Pulmonary artery endothelial cell (primary cell): ENCODE measurements at places on chromosomes 3 and 15.
A peak's percentile ranks its signal among the peaks of the same experiment; 100 is the strongest.

DNA sequence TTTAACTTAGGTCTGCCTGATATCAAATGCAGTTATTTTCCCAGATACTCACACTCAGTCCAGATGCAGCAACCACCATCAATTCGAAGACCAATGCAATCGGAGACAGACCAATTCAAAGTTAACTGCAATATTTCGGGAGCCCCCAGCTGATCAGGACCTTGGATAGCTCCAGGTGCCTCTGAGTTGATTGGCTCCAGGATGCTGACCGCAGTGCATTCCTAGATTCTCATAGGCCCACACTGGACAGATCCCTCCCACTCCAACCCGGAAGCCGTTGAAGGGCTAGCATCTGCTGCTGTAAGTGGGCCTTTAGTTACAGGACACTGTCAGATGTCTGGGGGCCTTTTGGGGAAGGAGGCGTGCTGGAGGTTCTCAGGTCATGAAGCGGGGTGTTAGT is 89.5 kb upstream of the ATP2B2 start:
- peak; percentile 22 for DNase-seq

DNA sequence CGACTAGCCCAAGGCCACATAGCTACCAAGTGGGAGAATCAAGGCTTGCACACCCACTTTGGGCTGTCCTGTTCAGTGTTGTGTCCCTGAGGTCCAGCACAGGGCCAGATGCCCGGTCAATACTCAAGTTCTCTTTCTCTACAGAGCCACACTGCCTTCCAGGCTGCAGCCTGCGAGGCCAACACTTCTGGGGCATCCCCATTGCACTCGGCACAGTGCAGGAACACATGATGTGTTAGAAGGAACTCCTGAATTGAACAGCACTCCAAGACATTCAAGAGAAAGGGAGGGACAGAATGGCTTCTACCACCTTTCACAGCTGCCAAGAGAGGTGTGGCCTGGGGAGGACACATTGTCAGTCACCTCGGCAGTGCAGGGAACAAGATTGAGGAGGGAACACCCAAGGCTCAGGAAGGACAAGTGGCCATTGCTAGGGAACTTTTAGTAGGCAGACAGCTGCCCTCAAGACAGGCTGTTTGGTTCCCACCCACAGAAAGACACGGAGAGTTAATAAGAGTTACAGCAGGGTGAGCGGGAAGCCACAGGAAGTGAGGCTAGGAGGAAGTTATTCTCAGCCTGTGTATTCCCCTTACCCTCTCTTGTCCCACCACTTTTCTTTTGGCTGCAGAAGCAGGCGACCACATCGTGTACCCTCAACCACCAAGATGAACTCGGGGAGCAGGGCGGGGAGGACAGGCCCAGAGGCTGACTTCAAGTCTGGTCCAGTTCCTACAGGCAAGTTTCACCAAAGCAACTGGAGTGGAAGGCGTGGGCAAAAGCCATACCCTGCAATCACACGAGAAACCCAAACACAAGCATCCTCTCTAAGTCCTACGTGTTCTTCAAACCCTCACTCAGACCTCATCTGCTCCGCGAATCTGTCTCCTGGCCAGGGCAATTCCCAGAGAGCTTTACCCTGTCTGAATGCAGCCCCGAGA is 69.4 kb downstream of the SRGAP3 start:
- DNase-seq, result no peak

GRCh38 chr3:127014536-127015281 is 31.8 kb downstream of the PLXNA1 start:
- no peak for DNase-seq

GRCh38 chr3:132662212-132662611 is 2.1 kb downstream of the UBA5 start:
- no peak for DNase-seq

GRCh38 chr3:54376939-54377578 is 254.7 kb downstream of the CACNA2D3 start:
- DNase-seq, result no peak

GRCh38 chr3:14130707-14131106 is 5.9 kb downstream of the TMEM43 start:
- DNase-seq, result no peak

GRCh38 chr3:15798533-15799245 is 910 bp upstream of the ANKRD28 start:
- no peak for DNase-seq

- DNase-seq, result no peak
These were observed 354.3 kb upstream of the TRIM42 start for GRCh38 chr3:140323561-140323960.

GRCh38 chr3:186381424-186382216 is 19.6 kb upstream of the DGKG start:
- no peak for DNase-seq

DNA sequence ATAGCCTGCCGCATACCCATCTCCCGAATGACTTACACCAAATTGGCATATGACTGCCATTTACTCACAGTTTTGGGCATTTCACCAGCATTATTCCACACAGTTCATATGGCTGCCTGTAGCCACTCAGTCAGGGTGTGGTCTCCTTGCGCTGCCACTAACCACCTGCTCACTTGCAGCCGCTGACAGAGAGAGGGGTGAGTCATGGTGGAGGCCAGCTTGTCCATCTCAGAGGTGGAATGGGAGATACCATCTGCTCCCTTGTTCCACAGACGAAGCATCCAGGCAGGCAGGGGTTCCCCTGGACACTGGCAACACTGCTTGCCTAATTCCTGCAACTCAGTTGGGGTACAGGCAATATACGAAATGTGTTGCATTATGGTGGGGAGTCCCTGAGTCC is 15.6 kb downstream of the CCRL2 start:
- DNase-seq, result no peak

- no peak for DNase-seq
These were observed 1086.9 kb downstream of the DIPK2A start for GRCh38 chr3:145058483-145058882.

DNA sequence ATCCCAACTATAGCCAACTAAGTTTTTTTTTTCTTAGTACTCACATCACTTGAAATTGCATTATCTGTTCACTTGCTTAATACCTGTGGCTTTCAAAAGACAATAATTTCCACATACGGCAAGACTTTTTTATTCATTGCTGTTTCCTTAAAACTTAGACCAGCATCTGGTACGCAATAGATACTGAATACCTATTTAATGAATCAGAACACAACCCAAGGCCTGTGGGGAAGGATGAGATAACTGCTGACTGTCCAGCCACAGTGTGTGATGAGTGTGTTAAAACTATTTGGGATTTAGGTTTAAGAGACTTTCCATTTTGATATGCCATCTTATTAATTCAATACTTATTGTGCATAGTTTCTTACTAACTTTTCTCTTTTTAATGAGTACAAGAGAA is 988.7 kb downstream of the NTRK3 start:
- no peak for DNase-seq

GRCh38 chr15:40932156-40932555 is 3.0 kb downstream of the DLL4 start:
- DNase-seq, result no peak

GRCh38 chr3:67653425-67654098 is 850 bp downstream of the SUCLG2 start:
- DNase-seq, result no peak

- no peak for DNase-seq
These were observed 387.8 kb downstream of the SHQ1 start for GRCh38 chr3:72460205-72461174.

- no peak for DNase-seq
These were observed 289.1 kb downstream of the GAP43 start for GRCh38 chr3:115912372-115912771.

GRCh38 chr15:91255670-91256192 is 155.7 kb downstream of the SV2B start:
- DNase-seq, result no peak

DNA sequence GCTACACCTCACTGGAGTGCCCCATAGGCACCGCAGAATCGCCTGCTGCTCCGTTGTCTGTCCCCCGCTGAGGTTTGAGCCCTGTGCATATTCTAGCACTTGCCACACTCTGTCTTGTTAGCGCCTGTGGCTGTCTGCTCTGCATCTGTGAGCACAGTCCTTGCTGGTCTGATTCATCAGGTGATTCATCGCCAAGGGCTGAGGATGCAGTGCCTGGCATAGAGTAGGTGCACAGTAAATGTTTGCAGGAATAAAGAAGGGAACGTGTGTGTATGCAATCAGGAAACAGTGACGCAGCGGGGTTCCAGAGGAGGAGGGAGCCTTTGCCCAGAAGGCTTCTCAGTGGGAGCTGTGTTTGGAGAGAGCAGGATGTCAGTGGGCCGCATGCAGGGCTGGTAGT is 124.0 kb upstream of the PLXNA1 start:
- peak; percentile 46 for DNase-seq

DNA sequence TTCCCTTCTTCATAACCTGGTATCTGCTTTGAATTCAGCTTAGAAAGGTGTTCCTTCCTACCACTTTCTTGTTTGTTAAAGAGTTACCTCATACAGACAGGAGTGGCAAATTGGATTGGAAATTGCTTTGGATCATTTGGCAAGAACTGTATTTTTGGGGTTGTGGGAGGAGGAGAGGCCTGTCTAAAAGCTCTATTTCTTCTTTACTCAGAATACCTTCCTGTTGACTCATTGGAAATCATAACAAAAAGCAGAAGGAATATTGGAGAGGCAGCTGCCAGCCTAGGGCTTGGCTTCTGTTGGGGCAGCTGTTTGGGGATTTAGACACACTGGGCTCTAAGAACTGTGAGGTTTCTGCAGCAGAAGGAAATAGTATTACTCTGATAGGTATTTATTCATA is 14.2 kb downstream of the IQGAP1 start:
- DNase-seq, result peak; percentile 67

GRCh38 chr3:9507586-9508578 is 45.7 kb downstream of the LHFPL4 start:
- no peak for DNase-seq

GRCh38 chr15:44796508-44796907 is 60.2 kb downstream of the TRIM69 start:
- DNase-seq, result no peak

DNA sequence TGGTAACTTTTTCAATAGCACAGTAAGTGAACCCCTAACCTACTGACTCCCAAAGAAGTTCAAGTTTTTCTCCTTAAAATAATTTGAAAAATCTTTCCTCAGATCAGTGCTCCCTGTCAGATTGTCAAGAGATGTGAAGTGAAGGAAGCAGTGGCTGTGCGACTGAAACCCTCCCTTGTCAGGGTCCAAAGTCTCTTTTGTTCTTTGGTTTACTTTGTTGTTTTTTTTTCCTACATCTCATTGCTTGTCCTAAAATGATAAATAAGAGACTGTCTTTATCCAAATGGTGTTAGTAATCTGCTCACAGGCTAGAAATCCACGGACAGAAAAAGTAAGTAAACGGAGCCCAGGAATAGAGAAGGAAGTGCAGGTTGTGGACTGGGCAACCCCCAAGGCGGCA is 976 bp upstream of the DPPA4 start:
- no peak for DNase-seq

- no peak for DNase-seq
These were observed 2.8 kb downstream of the CHCHD4 start for GRCh38 chr3:14121859-14122258.

- DNase-seq, result no peak
These were observed 28.1 kb upstream of the VEPH1 start for GRCh38 chr3:157531301-157531660.

GRCh38 chr3:129606636-129607390 is at the start of gene PLXND1:
TSS of gene PLXND1 (minus strand) at chr3:129606676. CDS start at chr3:129606639, 37 bp downstream.
- DNase-seq, result peak; percentile 61

DNA sequence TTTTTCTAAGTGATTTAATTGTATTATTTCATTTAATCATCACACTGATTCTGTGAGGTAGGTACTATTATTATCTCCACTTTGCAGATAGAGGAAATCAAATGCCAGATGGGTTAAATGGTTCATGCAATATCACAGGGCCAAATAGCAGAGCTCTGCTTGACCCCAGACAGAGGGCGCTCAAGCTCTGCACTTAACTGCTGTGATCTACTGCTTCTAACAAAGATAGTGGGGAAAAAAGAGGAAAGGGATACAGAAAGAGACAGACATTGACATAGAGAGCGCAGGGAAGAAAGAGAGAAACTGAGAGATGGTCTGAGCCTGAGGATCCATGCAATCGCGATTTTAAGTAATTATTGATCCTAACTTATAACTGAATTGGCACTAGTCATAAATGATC is 279.1 kb upstream of the THRB start:
- DNase-seq, result peak; percentile 13

DNA sequence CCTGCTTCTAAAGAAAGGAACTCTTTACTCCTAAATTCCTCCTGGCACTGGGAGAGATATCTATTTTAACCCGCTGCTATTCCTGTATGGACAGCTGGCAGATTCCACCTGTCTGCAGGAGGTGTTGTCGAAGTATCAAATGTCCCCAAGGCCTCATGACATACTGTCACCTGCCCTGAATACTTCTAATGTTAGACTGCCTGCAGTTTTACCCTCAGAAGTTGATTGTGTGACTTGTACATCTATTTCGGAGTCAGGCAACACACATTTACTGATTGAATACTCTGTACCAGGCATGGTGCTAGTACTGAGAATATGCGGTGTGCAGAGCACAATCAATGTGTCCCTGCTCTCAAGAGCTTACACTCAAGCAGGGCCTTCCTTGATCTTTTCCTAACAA is 38.6 kb downstream of the PDZRN3 start:
- DNase-seq, result no peak

DNA sequence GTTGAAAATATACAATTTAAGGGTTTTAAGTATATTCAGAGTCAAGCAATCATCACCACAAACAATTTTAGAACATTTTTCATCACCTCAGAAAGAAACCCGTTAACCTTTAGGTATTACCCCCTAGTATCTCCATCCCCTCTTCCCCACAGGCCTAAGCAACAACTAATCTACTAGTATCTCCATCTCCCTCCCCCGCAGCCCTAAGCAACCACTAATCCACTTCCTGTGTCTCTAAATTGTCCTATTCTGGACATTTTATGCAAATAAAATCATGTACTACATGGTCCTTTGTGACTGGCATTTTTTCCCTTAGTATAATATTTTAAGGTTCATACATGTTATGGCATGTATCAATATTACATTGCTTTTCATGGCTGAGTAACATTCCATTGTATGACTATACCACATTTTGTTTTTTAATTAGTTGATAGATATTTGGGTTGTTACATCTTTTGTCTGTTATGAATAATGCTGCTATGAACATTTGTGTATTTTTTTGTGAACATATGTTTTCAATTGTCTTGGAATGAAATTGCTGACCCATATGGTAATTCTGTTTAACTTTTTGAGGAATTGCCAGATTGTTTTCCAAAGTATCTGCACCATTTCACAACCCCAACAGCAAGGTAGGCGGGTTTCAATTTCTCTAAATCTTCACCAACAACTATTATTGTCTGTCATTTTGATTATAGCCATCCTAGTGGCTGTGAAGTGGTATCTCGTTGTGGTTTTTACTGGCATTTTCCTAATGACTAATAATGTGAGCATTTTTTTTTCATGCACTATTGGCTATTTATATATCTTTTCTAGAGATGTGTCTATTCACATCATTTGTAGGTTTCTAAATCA is 215.6 kb upstream of the CD96 start:
- DNase-seq, result no peak
